Ureter (tissue), 1 donor: ENCODE measurements at places on chromosomes 2 and 18.

- no peak for DNase-seq
Measured at GRCh38 chr2:237097911-237098702, 12.4 kb downstream of the COPS8 start.

DNA sequence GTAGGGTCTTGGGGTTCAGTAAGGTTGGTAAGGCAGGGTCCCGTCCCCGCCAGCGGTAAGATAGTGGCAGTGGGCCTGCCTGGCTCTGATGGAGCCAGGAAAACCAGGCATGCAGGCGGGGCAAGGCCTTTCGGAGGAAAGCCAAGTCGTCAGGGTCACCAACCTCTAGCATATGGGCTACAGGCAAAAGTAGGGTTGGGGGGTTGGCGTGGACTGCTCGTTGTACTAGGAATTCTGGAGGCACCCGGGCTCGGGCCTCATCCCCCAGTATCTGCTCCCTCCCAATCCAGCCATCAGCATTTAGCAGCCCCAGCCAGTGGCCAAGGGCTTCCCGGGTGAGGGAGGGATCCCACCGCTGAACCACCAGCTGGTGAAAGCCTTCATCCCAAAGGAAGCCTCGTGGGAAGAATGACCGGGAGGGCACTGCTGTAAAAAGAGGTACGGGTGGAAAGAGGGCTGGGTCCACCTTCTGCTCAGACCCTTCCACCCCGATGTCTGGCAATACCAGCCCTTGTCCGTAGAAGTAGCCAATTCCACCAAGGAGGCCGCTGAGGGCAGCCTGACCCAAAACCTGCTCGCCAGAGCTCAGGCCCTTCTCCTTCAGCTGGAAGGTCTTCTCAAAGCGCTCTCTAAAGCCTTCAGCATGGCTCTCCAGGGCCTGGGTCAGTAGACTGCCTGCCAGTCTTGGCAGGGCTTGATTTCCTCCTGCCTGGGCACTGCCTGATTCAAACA, 3.0 kb downstream of the MOGS start:
- no peak for DNase-seq

DNA sequence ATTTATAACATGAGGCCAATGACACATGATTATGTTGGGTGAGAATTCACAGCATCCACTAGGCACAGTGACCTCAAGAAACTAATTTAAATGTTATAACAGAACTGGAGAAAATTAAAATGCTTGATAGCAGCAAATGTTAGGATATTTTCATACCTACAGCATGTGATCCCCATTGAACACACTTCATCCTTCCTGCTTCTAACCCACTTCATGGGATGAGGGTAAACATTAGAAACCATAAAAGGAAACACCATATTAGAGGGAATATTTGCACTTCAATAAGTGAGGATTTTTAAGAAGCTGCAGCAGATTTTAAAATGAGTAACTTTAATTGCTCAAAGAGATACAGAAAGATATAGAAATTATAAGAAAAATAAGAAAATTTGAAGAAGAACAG, 117.1 kb downstream of the FSHR start:
- no peak for DNase-seq

GRCh38 chr2:191215666-191216065, 29.5 kb upstream of the MYO1B start:
- DNase-seq, result no peak

DNA sequence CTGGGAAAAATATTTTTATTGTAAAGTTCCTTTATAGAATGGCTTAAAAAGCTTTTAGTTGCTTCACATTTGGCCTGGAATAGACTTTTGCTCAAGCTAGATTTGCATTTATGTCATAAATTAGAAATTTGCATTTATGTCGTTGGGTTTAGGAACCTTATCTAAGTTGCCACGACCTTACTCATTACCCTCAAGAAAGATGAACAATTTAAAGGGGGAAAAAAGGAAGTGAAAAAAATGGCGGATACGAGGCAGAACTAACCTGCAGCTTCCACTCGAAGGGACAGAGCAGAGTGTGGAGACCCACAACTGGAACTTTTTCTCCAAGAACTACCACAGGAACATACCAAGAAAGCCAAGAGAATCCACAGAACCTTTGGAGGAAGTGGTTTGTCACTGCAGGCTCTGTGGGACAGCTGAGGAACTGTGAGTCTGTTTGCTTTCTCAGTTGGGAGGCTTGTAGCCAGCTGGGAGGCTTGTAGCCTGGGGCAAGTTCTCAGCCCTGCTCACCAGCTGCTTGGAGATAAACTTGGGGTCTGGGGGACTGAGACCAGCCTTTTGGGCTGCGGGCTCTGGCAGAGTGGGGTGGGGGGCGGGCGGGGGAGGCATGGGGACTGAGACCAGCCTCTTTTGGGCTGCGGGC, 349.9 kb upstream of the MEIS1 start:
- no peak for DNase-seq

DNA sequence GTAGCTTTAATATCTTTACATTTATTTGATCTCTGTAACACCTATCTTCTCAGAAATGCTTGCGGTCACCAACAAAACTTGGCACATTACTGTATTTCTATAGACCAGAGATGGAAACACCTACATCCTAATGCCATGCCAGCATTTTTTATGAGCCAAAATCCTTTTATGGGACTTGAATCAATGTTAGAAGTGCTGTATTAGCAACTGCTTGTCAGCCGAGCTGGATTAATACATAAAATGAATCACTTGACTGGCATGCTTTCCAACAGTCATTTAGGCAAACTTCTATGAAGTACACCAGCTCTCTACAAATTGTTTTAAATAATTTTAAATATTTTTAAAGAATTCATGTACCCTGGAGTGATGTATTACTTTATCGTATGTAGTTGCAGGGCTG, 272.9 kb upstream of the NRP2 start:
- no peak for DNase-seq

GRCh38 chr18:43533371-43533770, 256.1 kb upstream of the SYT4 start:
- DNase-seq, result no peak

DNA sequence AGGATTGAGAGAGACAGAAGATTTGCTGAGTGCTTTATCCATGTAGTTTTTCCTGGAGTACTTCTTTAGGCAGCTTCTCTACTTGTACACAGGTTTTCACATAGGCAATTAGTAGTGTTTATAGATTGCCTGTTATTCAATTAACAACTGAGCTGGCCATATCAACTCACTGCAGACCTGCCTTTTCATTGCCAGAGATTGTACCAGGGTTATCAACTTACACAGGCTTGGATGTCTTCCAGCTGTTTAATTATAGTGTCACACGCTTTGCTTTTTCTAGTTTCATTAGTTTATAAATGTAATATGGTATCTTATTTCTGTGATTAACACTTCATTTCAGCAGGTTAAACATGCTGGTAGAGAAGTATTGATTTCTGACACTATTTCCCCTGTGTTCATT, 125.9 kb downstream of the GPD2 start:
- no peak for DNase-seq

GRCh38 chr2:129575431-129575830, 404.0 kb upstream of the RAB6C start:
- no peak for DNase-seq
